ENCODE measurements at places on chromosomes 2 and 18.

DNA sequence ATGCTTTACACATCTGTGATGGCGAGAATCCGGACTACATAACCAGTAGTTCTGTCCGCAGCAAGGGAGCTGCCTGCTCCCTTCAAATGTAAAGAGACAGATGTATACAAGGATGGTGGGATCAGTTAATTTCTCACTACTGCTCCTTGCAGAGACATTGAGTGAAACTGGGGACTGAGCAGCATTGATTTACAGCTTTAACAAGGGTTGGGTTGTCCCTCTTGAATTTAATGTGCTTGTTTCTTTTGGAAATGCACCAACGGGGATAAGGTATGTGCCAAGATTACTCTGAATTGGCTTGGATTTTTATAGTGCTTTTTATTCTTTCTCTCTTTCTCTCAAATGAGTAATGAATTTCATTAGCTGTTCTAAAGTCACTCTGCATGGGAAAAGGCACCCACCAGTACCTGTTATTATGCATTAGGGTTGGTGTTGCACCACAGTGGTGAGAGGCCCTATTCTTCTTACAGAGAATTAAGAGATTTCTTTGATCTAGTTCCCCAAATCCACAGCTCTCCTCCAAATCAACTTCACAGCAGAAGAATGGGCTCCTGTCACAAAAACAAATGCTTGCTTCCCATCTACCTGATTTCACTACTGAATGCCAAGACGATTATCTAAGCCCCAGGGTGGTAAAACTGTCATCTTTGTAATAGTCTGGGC is 107.6 kb downstream of the DOCK10 start:
- no peak for DNase-seq

GRCh38 chr2:175811971-175812370 is 190.1 kb downstream of the LNPK start:
- no peak for DNase-seq

GRCh38 chr2:128401680-128402079 is 83.0 kb upstream of the HS6ST1 start:
- peak; percentile 30 for DNase-seq

DNA sequence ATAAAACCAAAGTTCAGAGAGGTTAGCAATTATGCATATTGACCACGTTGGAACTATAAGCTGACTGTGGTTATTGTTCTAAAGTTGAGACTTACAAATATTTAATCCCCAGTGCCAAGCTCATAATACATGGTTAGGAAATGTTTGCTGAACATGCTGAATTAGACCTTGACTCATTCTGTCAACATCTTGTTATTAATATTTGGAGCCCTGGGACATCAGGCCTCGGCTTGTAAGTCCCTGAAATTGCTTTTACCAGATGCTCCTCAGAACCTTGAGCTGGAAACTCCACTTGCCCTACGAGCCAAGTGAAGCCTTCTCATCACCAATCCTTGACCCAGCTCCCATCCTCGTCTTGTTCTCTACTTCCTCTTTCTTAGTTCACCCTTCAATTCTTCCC is 21.2 kb downstream of the DYNAP start:
- DNase-seq: no peak

GRCh38 chr18:58476516-58477256 is 152.2 kb downstream of the ALPK2 start:
- no peak for DNase-seq

GRCh38 chr2:168614172-168615018 is 158.3 kb downstream of the CERS6 start:
- DNase-seq: no peak

- no peak for DNase-seq
Observed at GRCh38 chr18:77369644-77370043, 120.0 kb downstream of the GALR1 start.

DNA sequence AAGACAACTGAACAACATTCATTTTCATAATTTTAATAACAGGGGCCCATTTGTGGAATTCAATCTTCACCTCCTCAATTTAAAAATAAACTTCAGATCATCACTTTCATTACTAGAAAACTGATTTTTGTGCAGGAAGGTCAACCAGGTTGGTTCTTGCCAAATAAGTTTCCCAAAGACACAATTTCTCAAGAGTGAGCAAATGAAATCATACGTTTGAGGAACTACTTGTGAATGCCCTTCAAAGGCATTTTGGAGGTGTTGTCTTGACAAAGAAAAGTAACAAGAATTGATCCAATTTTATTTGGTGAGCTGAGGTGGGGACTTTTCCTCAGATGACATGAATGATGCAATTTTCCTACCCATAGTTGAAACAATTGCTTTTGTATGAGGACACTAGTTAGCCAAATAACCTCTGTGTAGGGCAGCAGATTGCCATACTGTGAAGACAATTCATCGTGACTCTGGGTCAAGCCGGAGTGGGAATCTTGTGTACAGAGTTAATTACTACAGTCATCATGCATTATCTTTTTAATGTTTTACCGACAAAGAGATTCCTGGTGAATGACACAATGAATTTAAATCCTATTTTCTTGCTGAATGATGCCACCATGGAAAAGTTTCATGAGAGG is 121.8 kb downstream of the TGFA start:
- no peak for DNase-seq

GRCh38 chr2:237511433-237511832 is 24.4 kb downstream of the MLPH start:
- no peak for DNase-seq

DNA sequence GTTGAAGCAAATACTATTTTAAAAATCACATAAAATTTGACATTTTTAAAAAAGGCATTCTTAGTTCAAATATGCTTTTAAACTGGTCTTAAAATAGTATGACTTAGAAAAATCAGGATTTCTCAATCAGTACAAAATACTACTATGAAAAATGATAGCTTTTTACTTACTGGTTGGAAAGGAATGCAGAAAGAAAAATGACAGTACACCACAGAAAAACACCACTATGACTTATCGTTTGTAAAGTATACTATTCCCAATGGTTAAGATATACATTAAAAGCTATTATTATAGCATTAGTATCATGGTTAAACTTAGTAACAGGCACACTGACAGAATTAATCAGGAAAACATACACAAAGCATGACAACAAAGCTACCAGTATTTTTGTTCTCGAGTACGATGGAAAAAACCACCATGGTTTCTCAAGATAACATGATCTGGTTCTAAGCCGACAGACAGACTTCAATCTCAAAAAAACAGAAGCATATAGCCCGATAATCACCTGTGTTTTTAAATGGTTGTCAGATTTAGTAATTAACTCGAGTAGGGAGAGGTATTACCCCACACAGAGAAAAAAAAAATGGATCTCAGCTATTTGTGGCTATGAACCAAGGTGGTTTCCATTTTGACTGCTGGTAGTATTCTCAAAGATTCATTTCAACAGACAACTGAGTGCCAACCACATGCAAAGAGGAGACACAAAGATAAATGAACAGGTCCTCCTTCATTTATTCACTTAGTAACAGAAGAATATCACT is 39.1 kb downstream of the CUL3 start:
- DNase-seq: no peak

DNA sequence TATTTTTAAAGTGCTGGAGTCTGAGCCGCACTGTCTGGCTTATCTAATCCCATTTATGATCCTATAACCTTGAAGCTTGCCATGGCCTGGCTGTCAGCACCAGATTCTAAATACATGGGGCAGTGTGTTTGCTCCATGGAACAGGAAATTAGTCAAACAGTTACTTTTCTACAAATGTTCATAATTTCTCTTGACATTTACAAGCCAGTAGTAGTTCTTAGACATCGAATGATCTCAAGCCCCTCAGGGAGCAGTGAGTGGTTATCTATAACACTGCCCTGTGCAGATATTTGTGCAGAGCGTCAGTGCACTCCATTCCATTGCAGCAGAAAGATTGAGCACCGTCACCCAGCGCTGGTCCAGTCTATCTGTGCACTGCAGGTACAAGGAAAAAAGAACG is 205.2 kb downstream of the AGPS start:
- DNase-seq: no peak

DNA sequence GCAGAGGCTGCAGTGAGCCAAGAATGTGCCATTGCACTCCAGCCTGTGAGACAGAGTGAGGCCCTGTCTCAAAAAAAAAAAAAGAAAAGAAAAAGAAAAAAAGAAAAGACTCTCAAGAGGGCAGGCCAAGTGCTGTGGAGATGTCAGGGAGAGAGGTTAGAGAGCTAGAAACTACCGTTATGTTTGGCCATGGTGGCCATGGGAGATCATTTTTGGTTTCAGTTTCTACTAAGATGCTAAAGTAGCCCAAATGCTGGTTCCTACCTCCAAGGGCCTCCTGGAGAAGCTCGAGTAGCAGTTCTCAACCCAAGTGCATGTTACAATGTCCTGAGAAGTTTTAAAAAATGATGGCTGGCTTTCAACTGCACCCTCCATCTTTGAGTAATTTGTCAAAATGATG is 47.4 kb upstream of the TCF4 start:
- DNase-seq: no peak

DNA sequence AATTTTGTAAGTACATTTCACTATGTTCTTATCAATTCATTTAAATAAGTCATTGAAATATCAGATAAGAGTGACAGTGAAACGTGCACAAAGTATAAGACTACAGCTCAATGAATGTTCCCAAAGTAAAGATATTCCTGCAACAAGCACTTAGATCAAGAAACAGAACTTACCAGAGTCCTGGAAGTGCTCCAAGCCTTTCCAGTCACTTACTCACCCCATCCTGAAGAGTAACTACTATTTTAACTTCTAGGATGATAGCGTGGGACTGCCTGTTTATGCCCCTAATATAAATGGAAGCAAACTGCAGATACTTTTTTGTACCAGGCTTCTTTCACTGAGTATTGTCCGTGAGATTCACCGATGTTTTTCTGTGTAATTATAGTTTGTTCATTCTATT is 768.9 kb downstream of the SLC4A3 start:
- no peak for DNase-seq

GRCh38 chr18:5197032-5197434 is at the start of gene AKAIN1:
AKAIN1 (minus strand) TSS chr18:5197257; CDS start chr18:5197053, 204 bp downstream.
- DNase-seq: peak; percentile 73

GRCh38 chr2:40962026-40962425 is 510.1 kb upstream of the SLC8A1 start:
- no peak for DNase-seq

GRCh38 chr2:142897807-142898206 is 20.3 kb downstream of the KYNU start:
- DNase-seq: no peak

DNA sequence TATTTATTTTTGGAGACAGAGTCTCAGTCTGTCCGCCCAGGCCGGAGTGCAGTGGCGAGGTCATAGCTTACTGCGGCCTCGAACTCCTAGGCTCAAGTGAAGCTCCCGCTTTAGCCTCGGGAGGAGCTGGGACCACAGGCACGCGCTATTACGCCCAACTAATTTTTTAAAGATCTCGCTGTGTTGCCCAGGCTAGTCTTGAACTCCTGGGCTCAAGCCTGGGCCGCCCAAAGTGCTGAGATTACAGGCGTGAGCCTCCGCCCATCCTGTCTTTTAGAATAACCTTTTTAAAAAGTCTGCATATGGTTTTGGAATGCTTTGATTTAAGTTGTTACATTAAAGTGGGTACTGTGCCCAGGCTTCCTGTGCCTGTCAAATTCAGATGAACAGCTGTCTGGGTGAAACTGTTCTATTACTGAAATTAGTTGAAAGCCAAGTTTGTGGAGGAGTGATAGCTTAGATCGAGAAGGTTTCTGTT is 944 bp downstream of the RAB3GAP1 start:
- DNase-seq: no peak

- no peak for DNase-seq
Observed at GRCh38 chr2:8694737-8695136, 12.9 kb downstream of the ID2 start.

DNA sequence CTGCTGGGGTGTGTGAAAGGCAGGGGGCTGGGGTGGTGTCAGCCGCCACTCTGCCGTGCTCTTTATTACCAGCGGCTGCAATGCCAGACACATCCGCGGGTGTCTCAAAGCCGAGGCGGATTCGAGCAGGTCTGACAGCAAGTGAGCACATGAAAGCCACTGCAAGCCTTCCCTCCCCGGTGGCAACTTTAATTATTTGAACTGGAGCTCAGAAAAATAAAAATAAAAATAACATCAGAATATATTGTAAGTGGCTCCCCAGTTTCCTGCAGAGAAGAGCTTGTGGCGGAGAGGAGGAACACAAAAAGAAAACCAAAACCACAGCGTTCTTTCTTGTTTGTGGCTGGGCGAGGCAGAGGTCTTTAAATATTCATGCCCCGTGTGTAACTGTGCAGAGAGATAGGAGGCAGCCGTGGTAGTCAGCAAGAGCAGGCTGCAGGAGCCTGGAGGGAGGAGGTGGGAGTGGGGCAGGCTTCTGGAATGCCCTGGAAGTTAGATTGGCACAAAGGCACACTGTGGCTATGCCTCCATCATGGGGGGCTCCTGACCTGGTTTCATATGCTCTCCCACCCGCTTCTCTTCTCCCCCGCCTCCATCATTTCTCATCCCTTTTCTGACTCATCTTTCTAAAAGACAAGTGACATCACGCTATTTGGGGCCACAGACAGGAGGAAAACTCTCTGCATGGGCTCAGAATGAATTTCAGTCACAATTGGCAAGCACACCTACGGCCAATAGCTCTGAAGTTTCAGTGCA is 199.8 kb downstream of the CLIP4 start:
- DNase-seq: no peak

GRCh38 chr2:172415865-172416183 is 11.6 kb upstream of the ITGA6 start:
- DNase-seq: no peak

DNA sequence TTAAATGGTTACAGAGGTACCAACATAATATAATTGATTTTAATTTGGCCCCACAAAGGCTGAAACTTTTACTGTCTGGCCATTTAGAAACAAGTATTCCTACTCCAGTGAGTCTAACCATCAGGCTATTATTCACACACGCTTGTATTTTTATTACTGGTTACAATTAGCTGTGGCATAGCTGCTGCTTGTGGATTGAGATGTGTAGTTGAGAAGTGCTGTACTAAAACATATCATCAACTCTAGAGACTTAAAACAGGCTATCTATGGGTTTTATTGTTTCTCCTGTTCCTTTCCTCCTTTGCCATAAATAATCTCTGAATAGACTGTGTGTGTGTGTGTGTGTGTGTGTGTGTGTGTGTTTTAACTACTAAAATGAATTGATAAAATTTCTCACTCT is 530.2 kb downstream of the CCDC85A start:
- no peak for DNase-seq

DNA sequence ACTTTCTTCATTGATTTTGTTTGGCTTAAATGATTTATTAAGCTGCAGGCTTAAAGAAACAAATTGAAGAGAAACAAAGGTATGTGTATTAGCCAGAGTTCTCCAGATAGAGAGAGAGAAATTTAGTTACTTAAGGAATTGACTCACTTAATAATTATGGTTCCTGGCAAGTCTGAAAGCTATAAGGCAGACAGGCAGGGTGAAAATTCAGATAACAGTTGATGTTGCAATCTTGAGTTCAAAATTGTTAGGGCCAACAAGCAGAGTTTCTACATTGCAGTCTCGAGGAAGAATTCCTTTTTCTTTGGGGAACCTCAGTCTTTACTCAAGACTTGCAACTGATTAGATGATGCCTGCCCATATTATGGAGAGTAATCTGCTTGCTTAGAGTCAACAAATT is 593.5 kb downstream of the ADCYAP1 start:
- no peak for DNase-seq

DNA sequence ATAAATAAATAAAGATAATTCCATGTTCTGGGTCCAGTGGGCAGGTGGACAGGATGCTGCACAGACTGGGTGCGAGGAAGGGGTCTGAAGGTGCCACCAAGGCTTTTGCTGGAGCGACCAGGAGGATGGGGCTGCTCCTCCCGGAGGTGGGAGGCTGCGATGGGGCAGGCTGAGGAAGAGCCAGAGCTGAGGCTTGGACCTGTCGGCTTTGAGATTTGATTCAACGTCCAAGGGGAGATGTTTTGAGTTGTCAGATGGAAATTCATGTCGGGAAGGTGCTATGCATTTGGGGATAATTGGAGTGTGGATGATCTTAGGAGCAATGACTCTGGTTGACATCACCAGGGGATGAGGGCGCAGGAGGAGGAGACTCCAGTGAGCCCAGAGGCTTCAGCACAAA is 11.7 kb downstream of the ALLC start:
- DNase-seq: peak; percentile 54

Data from left forelimb (tissue), 1 donor.